ENCODE measurements at places on chromosomes 7 and 10.
A peak's percentile ranks its signal among the peaks of the same experiment; 100 is the strongest.

DNA sequence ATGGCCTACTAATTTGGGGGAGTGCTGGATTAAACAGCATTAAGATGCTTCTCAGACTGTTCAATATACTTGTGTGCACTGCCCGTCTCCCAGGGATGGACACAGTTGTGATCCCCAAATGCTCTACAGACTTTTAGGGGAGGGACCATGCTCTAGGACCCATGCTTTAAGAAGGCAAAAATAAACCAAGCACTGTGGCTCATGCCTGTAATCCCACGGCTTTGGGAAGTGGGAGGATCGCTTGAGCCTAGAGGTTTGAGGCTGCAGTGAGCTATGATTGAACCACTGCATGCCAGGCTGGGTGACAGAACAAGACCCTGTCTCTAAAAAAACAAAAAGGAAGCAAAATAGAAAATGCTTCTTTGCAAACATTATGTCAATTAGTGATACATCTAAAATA is 102.6 kb downstream of the VOPP1 start:
- DNase-seq, result no peak

- no peak for DNase-seq
Observed at GRCh38 chr10:6916601-6917000, 336.5 kb upstream of the PRKCQ start.

GRCh38 chr10:31207636-31208035 is 111.4 kb upstream of the ZEB1 start:
- DNase-seq, result no peak

GRCh38 chr7:87129848-87130247 is 22.4 kb upstream of the DMTF1 start:
- peak; percentile 82 for DNase-seq

- DNase-seq, result peak; percentile 34
Observed at GRCh38 chr10:128268015-128268722, 141.9 kb upstream of the MKI67 start.

DNA sequence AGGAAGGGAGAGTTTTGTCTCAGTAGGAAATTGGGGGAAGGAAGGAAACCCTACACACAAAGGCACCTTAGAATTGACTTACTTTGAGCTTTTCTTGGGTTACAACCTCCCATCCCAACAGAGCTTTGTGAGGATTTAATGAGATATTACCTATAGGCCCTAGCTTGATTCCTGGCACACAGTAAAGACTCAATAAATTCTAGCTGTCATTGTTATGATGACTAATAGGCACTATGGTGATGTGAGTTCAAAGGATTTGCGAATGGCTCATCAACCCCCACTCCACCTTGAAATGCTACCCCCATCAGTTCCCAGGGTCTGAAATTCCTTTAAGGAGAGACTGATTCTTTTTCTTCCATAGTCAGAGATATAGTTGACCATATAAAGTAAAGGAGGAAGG is 67.9 kb upstream of the SMNDC1 start:
- DNase-seq, result no peak

GRCh38 chr7:134892963-134893362 is 93.3 kb upstream of the AGBL3 start:
- DNase-seq, result peak; percentile 33

DNA sequence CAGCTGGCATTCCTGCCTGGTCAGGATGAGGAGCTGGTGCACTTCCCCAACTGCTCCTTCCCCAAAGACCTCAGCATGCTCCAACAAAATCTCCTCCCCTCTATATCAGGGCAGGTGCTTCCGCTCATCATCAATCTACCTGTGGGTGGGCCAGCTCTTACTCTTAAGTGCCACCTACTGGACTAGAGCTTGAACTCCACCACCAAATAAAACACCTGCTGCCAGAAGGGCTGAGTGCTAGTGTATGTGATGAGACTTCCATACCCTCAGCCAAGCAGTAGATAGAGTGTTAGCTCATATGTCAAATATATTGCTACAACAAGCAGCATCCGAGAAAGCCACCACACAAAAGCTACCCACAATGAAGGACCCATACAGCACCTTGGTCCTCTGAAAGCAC is 264.3 kb downstream of the RNLS start:
- no peak for DNase-seq

GRCh38 chr7:28136420-28136819 is 44.2 kb downstream of the JAZF1 start:
- DNase-seq, result no peak

GRCh38 chr10:110399965-110400933 is 95.5 kb upstream of the SMNDC1 start:
- no peak for DNase-seq

GRCh38 chr7:81676813-81677212 is 93.0 kb downstream of the HGF start:
- peak; percentile 11 for DNase-seq

DNA sequence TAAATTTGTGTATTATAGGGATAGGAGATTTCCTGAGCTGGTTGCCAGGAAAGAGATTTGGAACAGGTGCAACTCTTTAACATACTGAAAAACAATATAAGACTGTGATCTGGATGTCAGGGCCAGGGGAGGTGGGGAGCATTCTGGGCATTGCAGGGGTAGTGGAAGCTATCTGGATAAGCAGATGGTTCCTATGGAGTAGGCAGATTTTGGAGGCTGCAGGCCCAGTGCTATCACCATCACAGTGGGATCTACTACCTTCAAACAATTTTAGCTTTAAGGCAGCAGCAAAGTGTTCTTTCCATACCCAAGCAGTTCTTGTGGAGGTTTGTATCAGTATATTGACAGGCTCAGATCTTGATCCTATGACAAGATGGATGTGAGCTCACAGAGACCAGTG is 71.1 kb downstream of the ADAM22 start:
- peak; percentile 85 for DNase-seq

GRCh38 chr10:17216217-17216900 is 11.7 kb upstream of the VIM start:
- DNase-seq, result no peak

GRCh38 chr7:158856883-158857668 is 718 bp downstream of the DYNC2I1 start:
- no peak for DNase-seq

DNA sequence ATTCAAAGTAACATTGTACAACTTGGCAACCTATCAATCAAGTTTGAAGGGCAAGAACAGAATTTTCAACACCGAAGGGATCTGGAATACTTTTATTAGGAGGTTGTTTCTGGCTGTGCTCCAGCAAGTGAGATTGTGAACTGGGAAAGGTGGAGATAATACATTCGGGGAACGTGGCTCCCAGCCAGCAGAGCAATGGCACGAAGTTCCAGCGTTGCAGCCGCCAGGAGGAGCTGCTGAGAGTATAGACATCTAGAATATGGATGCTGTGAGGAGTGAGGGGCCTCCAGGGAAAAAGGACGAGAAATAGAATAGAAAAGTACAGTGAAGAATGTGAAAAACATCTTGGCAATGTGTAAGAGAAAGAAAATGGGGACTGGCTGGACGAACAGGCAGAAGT is 69.5 kb downstream of the TCERG1L start:
- peak; percentile 31 for DNase-seq

- no peak for DNase-seq
Observed at GRCh38 chr10:75910032-75910431, 478.6 kb downstream of the LRMDA start.

DNA sequence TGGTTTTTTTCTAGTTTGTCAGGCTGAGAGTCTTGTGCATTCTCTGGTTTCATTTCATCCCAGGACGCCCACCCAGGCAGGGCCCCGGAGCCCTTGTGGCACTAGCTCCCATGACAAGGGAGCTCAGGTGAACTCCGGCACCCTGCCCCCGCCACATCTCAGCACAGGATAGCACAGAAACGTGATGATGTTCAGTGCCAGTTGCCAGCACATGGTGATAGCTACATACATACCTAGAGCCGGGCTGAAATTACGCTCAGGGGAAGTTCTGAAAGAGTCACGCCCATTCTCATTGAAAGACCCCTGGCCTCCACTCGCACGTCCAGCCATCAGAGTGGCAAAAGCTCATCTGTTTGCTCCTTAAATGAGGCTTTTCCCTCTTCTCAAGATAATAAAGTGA is 273.7 kb downstream of the PTPRN2 start:
- DNase-seq, result no peak

DNA sequence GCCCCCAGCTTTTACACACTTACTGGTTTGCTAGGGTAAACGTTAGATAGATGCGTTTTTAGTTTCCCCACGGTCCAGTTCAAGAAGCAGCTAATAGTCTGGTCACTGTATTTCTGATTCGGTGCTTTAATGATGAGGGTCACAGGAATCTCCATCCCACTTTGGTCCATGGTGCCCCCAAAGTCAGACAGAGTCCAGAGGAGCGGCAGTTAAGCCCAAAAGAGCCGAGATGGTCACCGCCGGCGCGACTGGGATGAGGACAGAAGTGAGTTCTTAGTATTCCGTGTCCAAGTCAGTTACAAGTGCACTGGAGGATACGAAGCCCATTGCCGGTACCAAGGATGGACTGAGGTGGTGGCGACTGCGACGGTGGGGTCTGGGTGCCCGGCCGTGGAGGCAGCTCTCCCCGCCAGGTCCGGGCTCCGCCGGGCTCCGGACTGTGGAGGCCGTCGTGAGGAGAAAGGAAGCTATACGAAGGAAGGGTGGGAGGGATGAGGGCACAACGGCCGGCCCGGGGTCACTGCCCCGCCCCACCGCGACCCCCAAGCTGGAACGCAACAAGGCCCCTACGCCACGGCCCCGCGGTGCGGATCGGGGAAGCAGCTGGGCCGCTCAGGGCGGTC is 663 bp downstream of the HERPUD2 start:
- DNase-seq, result peak; percentile 27

DNA sequence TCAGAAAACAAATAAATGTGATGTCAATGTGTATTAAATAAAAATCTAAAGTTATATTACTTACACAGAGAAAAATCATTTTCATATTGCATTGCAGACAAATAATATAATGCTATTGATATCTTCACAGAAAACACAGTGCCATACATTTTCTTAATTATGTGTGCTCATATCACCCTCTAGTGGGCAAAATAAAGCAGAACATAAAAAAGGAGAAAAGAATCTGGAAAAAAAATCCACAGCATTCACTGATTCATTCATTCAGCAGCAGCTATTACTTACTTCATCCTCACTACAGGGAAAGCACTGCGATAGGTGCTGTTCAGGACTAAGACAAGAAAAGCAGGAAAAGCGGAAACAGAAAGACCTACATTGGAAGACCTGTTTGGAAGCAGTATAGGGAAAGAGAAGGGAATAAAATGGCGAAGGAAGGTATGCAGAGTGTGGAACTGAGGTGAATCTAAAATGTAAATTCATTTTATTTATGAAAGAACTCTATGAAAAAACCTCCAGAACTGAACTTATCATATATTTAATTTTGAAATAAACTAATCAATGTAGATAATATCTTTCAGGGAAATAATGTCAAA is 73.2 kb downstream of the POT1 start:
- DNase-seq, result peak; percentile 61

GRCh38 chr7:49986191-49986590 is 106.9 kb downstream of the ZPBP start:
- no peak for DNase-seq

Data from cerebellar cortex (tissue), 1 donor.